ENCODE measurements at places on chromosomes 3 and 15.

DNA sequence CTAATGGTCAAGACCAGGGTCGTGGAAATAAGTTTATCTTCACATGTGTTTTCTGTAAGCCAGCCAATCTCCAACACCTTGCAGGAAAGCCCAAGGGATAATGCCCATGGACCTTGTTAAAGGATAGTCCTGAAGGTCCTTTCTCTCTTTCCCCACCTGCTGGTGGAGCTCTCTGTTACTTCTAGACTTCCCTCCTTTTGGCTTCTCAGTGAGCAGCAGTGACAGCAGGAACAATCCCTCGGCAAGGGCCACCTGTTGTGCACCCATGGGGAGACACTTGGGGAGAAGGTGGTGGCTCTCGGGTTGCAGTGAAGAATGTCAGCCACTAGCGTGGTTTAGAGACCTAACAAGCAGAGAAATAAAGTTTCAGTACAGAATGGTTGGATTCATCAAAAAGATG is 84.0 kb upstream of the OSBPL11 start:
- DNase-seq: no peak

GRCh38 chr3:144073698-144074097 is 102.1 kb downstream of the DIPK2A start:
- DNase-seq: no peak

- no peak for DNase-seq
These were observed 299.3 kb downstream of the CLSTN2 start for GRCh38 chr3:140234256-140234655.

DNA sequence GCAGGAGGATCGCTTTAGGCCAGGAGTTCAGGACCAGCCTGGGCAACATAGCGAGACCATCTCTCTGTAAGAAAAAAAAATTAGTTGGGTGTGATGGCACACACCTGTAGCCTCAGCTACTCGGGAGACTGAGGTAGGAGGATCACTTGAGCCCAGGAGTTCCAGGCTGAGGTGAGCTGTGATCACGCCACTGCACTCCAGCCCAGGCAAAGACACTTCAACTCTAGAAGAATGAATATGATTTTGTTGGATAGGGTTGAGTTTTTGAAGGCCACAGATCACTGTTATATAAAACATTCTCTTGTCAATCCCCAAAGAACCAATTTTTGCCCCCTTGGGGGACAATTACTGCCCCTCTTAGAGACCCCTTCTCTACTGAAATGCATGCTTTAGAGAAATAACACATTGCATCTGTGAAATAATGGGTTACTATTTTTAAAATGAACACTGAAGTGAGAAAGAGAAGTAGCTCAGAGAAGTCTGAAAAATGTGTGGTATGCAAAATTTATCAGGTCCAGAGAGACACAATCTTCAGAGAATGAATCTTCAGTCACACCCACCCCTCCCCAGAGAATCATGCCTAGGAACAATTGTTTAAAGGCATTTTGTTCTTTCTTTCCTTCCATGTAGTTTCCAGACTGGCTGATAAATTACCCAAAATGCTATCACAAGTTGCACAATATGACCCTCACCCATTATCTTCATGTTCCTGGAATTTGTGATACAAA is 42.7 kb downstream of the METTL6 start:
- no peak for DNase-seq

GRCh38 chr3:134677196-134677986 is 26.6 kb upstream of the KY start:
- no peak for DNase-seq

DNA sequence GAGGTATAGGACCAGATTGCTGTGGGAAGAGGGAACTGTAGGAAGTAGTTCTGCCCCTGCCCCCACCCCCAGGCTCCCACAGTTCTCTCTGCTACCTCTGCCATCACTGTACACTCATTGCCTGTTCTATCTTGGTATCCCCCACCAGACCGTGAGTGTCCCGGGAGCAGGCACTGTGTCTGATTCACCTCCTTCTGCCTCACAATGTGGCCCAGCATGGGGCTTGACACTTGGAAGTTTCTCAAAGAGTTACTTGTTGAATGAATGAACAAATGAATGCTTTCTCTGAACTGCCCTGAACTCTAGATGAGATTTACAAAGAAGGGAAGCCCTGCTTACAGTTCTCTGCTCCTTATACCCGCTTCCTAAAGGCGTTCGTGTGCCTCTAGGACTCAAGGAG is 27.1 kb upstream of the PIK3CB start:
- no peak for DNase-seq

DNA sequence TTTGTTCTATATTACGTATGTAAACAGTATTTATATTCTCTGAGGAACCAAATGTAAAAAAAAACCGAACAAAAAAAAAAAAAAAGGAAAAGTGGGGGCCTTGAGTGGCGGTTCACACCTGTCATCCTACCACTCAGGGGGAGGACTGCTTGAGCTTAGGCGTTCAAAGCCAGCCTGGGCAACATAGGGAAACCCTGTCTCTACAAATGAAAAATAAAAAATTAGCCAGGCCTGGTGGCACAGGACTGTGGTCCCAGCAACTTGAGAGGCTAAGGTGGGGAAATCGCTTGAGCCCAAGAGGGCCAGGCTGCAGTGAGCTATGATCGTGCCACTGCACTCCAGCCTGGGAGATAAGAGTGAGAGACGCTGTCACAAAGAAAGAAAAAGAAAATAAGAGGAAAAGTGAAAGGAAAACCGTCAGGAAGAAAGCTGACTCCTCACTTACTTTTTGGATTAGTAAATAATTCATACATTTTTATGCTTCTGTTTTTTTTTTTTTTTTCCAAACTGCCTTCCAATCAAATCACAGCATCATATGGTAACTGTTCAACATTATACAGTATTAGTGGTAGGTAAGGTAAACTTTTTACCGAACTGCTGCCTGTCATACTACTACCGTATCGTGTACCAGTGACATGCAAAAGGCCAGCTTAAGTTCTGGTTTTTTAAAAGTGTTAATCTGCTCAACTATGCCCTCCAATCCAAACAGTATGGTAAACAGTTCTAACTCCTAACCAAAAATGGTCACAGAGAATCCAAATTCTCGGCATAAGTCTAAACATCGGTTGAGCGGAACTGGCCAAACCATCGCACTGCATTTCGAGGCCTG is 1.2 kb downstream of the PHC3 start:
- no peak for DNase-seq

DNA sequence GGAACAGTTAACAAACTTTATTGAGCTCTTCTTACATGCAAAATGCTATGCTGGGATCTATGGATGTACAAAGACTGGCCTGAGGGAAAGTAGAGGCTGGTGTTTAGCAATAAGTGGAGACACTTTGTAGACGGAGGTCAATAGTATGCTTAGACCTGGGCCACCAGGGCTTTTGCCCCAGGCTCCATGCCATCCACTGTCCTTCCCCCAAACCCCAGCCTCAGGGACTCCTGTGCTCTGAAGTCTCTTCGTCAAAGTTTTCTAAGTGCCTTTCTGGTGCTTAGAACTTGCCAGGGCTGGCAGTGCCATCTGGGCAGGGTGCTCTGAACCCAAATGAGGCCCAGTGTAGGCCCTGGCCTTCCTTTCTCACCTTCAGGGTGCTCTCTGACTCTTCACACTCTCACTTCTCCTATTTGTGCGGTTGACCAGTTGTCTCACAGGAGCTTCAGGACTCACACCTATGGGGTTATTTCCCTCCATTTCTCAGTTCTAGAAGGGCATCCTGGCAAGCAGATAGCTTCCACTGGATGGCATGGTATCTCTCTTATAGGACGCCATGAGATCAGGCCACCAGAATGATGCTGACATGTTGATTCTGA is 21.8 kb upstream of the KCNAB1 start:
- no peak for DNase-seq

- DNase-seq: no peak
These were observed 33.8 kb upstream of the CTSH start for GRCh38 chr15:78978601-78979179.

GRCh38 chr15:69535101-69535638 is 82.6 kb downstream of the RPLP1 start:
- no peak for DNase-seq

DNA sequence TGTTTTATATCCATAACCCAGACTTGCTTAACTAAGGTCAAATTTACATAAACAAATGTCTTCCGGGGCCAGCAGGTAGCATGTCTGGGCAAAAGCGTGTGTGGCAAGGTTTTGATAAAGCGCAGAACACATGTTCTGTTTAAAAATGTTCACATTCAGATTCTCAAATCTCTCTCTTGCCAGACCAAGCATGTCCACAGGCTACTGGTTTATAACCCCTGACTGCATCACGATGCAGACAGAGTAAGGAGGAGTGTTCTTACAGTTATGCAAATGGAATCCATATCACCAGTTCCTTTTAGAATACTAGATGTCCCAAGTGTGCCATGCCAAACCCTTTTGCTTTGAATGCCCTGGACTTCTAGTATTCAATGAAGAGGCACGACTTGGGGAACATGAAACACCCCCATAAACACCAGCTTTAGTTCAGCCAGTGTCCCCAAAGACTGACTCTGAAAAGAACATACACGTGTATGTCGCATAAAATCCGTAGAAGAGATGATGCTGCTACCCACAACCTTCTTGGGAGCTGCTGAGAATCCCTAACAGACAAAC is 412.0 kb downstream of the CNTN4 start:
- no peak for DNase-seq

DNA sequence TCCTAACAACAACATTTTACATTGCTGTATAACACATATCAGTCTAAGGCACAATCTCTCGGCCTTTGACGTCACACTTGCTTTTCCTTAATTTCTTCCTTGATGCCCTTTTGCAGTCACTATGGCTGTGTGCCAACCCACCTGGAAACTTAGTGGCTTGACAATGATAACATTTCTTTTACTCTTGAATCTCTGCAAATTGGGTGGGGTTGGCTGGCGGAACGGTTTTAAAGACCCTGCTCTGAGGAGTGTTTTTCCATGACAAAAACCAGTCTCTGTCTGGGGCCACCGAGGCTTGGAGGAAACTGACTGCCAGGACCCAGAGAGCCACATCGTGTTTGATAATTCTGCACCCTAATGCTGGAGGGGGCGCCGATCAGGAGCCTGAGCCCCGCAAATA is 115.6 kb downstream of the KLF13 start:
- no peak for DNase-seq

DNA sequence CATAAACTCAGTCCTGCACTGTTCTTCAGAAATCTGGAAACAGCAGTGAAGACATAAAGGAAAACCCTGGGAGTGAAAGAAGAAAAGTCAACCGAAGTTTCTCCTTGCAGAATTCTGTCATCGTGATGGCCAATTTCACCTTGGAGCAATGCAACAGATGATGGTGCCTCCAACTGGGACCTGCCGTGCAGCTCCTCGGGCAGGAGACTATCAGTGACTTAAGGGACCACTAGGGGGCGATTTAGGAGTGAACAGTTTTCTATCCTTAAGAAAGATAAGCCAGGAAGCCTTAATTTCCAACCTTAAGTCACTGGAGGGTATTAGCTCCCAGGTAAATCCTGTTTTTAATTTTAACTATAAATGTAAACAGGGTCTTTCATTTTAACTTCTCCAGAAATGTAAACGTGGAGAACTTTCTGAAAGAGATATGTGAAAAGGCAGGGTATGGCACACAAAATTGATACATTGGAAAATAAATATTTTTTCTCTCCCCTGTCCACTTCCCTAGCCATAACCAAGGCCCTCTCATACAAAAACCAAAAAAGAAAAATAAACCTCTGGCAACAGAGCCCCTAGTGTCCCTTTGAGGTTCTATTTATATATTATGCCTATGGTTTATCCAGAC is 116.3 kb downstream of the PDZRN3 start:
- no peak for DNase-seq

DNA sequence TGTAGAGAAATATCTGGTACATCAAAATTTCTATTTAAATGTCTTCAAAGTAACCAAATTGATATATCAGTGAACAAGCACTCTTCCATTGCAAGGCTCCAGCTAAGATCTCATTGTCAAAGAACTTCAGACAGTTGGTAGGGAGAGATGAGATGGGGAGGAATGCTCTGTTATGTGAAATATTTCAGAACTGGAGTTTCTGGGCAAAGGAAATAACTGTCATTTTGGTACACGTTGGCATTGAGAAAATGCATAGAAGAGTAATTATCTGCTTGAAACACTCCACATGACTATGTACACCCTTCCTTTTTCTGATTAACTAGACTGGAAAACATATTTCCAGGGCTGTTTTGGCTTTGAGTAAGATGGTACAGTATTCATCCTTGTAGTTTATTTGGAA is 297.5 kb upstream of the RASGRP1 start:
- DNase-seq: no peak

- no peak for DNase-seq
These were observed 32.5 kb upstream of the SIN3A start for GRCh38 chr15:75483961-75484360.

- no peak for DNase-seq
These were observed 2.7 kb downstream of the TATDN2 start for GRCh38 chr3:10251006-10251405.

DNA sequence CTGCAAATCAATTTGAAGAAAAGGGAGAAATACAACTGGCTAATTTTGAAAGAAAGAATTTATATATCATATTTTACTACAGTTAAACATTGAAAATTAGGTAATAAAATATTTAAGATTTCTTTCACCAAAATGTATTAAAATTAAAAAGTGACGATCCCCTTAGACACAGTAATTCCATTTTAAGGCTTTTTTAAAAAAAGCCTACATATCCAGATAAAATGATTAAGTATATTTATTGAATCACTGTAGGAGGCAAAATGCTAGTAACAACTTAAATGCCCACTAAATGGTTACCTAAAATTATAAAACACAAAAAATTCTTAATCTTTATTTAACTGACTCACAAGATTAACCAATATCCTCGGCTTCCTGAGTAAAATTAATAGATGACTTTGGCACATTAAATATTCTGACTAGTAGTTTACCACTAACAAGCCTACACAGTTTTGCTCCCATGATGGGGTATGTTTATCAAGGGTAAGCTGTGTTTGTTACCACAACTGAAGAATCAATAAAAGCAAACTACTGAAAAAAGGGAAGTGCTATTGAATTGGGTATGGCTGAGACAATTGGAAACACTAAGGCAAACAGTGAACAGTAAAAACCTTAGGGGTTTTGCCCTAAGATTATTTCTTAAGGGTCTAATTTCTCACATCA is 28.4 kb downstream of the ANKRD28 start:
- no peak for DNase-seq

- no peak for DNase-seq
These were observed 38.6 kb downstream of the MGLL start for GRCh38 chr3:127783642-127784160.

- DNase-seq: no peak
These were observed 39.6 kb downstream of the ADIPOQ start for GRCh38 chr3:186882150-186882524.

- DNase-seq: no peak
These were observed 229.9 kb upstream of the SUCLG2 start for GRCh38 chr3:67884345-67884744.

GRCh38 chr15:74053517-74053916 is 28.8 kb downstream of the GOLGA6A start:
- DNase-seq: no peak
